ENCODE measurements at places on chromosomes 12 and 14.

DNA sequence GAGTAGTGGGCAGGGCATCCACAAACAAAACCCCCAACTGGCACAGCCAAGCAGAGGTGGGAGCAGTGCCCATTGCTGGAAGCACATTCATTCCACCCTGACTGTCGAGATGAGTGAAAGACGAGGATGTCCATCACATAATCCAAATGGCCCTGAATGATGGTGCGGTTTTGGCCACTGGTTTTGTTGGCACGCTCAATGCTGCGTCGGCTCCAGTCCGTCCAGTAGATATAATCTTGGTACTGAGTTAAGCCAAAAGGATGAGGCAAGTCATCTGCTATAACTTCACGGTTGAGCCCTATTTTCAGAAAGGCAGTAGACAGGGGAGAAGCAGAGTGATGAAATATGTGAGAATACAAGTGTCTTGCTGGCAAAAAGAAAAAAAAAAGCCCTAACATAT lies 88.1 kb downstream of the BCL2L14 start:
- DNase-seq: no peak

GRCh38 chr12:116062698-116063097 lies 214.8 kb downstream of the MED13L start:
- no peak for DNase-seq

- DNase-seq: no peak
Observed at GRCh38 chr12:109033239-109034196, 12.7 kb upstream of the SVOP start.

DNA sequence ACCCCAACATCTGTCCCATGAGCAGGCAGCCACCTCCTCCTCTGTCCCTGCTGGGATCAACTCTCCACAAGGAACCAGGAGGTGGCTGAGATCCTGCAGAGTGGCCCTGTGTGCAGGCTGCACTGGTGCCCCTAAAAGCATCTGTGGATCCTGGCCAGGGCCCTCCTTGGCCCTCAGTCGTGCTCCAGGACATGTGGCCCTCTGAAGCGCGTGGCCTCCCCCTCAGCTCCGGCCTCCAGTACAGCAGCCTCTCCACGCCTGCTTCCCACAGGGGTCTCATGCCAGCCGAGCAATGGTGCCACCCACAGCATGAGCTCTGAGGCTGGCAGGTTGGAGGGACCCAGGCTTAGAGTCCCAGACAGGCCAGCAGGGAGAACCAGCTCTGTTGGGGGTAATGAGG lies 77.4 kb upstream of the NOS1 start:
- no peak for DNase-seq

- no peak for DNase-seq
Observed at GRCh38 chr14:74962493-74962892, 7.1 kb upstream of the PGF start.

- DNase-seq: no peak
Observed at GRCh38 chr14:56461276-56462275, 118.0 kb upstream of the TMEM260 start.

GRCh38 chr12:57473392-57473791 lies 6.3 kb downstream of the ARHGAP9 start:
- no peak for DNase-seq

DNA sequence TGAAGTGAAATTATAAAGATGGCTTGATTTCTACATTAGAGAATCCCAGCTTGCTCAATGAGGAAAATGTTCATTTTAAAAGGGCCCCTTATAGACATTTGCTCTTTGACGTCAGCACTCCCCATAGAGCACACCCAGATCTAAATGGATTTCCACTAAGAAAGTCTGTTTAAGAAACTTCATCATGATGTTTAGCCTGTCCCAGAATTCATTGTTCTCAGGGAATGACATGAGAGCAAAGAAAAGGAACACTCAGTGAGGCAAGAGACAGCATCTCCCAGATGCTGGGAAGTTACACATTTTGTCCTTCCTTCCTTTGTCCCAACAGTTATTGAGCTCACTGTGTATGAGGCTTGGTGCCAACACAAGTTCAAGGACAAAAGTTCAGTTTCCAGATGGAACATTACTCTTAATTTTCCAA lies 4.9 kb downstream of the PHLDA1 start:
- DNase-seq: no peak

DNA sequence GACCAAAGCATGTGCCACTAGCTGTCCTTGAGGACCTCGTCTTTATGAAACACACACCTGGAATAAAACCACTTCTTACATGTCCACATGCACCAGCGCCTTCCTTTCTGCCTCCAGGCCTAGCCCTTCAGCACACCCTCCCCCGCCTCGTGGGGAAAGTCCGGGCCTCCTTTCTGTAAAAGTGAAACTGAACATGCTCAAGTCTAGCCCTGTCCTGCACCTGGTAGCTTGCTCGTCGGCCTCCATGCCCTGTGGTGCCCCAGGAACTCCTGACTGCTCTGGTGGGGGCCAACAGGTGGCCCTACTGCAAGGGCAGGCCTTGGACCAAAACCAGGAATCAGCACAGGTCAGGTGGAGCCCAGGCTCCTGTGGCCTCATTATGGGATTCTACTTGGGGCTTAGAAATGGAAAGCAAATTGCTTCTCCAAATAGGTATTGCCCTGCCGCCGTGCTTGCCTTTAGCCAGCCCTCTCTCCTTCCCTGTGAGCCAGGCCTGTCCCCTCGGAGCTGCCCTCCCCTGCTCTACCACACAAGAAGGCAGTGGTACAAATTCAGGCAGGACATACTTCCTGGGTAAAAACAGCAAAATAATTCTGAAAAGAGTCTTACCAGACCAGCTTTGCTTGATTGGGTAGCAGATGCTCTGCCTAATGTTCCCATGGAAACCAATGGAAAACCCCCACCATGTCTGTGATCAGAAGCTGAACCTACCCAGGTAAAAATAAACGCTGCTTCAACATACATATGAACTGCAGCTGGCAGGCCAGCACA lies 43.5 kb downstream of the ERH start:
- DNase-seq: no peak

DNA sequence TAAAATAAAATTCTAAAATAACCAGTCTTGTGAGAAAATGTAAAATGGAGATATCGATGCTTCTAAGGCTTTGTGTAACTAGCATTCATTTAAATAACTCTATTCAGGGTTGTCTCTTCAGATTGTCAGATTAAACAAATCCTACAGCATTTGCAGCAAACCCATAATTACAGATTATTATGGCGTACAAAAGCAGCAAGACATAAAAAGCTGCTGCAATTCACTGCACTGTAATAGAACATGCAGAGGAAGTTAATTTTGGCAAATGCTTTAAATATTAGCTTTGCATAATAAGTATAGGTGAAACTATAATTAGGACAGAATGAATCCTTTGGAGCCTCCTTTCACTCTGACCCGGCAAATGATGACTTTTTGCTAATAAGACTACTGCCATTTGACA lies 98.3 kb downstream of the INSM2 start:
- no peak for DNase-seq

DNA sequence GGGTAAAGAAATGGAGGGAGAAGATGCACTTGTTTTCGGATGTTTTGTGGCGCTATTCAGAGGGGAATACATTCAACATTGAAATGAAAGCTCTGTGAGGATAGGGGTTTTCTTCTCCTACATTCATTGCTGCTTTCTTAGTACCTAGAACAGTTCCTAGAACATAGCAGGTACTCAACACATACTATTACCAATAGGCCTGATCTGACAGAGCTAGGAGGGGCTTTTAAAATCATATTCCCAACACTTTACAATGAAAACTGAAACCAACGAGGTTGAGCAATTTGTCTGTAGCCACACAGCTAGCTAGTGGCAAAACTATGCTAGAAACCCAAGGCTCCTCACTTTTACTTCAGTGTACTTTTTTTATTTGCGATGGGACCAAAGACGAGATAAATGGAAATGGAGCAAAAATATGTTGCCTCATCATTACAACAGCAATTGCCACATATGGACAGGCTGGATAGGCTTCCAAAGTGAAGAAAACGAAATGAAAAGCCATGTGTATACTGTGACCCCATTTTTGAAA lies 23.1 kb upstream of the IL22 start:
- no peak for DNase-seq

DNA sequence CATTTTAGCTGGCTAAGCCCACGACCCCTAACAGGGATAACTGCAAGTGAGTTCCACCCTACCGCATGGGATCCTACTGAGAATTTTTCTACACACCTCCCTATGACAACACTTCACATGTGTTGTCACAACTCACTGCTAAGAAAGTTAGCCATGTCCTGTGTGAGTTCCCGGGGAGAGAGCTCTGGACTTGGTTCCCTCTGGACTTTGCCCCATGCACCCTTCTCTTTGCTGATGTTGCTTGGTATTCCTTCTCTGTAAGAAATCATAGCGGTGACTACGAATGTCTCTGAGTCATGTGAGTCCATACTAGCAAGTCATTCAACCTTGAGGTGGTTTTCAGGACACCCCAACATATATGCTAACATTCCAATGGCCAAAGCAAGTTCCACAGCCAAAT lies 9.5 kb upstream of the CDKN3 start:
- DNase-seq: no peak

DNA sequence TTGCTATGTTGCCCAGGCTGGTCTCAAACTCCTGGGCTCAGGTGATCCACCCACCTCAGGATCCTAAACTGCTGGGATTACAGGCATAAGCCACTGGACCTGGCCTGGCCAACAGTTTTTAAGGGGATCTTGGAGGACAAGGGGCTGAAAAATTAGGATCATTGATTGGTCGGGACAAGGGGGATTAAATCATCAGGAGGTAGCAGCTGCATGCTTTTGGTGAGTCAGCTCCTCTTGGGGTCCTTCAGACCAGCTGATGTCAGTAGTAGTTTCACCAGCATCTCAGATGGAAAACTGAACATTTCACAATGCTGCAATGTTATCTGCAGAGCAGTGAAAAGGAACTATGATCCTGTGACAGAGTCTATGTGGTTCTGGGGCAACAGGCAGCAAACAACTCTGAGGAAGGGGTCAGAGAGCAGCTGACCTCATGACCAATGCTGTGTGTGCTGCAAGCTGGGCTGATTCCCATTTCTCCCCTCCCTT lies 6.3 kb downstream of the LRRC74A start:
- DNase-seq: no peak

DNA sequence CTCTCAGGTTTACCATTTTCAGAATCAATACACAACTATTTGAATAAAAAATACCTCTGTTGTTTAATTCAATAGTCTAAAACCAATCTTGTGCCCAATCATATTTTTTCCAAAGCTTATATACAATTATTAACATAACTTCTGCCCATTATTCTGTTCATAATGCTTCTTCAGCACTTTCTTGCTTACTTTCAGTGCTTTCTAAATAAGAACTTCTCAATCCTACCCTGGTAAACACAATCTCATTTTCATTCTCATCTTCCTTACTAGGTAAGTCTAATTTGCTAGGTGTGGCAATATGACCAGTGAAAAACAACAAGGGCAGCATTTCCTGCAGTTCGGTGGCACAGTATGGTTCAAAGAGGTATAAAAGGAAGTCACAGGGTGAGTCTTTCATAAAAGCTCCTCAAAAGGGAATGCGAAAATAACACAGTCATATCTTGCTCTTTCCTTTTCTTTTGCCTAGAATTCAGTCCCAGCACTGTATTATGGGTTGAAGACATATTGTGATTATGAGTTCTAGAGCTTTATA lies 103.5 kb downstream of the FOXG1 start:
- DNase-seq: no peak

Measured in AG08395 (cell line).